ENCODE measurements at places on chromosomes 11 and 22. TPM values are rescaled to one million over a fixed set of nuclear protein-coding genes. Genes with fewer than 3 reads are reported as not detected.

Gene KRTAP5-10
- not detected for total RNA-seq

GRCh38 chr11:85941380-85941973 lies 86.3 kb downstream of the CCDC83 start:
- H3K27me3 ChIP-seq = no peaks in the 10 kb centered on the region
- no peak overlapping the region for H3K27ac ChIP-seq
- no peaks in the 10 kb centered on the region for H3K36me3 ChIP-seq
- H3K4me1 ChIP-seq = no peaks in the 10 kb centered on the region

GRCh38 chr22:37801946-37802309 lies 5.8 kb upstream of the GCAT start:
- H3K36me3 ChIP-seq = no peaks in the 10 kb centered on the region
- peaks cover 40% of the 10 kb centered on the region for H3K4me1 ChIP-seq
- no peaks in the 10 kb centered on the region for H3K27me3 ChIP-seq

DNA sequence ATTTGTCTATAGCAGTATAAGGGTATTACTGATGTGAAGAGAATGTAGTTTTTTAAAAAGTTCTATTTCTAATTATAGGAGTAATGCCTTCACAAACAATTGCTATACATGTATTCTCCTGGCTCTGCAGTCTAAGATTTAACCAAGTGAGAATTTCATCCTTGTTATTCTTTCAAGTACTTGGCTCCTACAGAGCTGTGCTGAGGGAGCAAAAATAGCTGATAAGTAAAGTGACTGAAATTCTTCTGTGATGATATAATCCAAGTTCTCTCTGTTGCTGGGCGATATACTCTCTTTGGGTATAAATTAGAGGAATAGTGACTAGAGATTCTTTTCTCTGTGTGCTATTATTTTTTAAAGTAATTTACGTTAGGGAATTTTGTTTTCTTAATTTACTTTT lies 68.0 kb downstream of the PGR start:
- DNase-seq = no peak
- H3K27me3 ChIP-seq = no peaks in the 10 kb centered on the region
- no peak overlapping the region for H3K4me3 ChIP-seq
- H3K36me3 ChIP-seq = no peaks in the 10 kb centered on the region

DNA sequence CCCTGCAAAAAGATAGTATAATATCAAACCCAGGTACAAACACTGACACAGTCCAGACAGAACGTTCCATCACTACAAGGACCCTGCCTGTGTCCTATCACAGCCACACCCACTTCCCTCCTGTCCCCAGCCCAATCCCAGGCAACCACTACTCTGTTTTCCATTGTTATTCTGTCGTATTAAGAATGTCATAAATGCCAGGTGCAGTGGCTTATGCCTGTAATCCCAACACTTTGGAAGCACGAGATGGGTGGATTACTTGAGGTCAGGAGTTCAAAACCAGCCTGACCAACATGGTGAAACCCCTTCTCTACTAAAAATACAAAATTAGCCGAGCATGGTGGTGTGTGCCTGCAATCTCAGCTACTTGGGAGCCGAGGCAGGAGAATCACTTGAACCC lies 89.0 kb downstream of the TRMU start:
- H3K36me3 ChIP-seq = no peaks in the 10 kb centered on the region
- H3K4me3 ChIP-seq = no peak overlapping the region
- no peak for DNase-seq
- no peak overlapping the region for H3K27ac ChIP-seq

- H3K27me3 ChIP-seq = no peaks in the 10 kb centered on the region
- H3K36me3 ChIP-seq = no peaks in the 10 kb centered on the region
- peak overlapping the region; percentile 2 for H3K4me3 ChIP-seq
- peak overlapping the region; percentile 92 for H3K27ac ChIP-seq
- peaks cover 19% of the 10 kb centered on the region for H3K4me1 ChIP-seq
Measured at GRCh38 chr11:16737818-16738192, 642 bp upstream of the C11orf58 start.

GRCh38 chr22:50529897-50530579 lies at the start of gene TYMP:
Gene TYMP, minus strand, starts transcription at chr22:50530012. Its CDS starts 303 bp downstream, at chr22:50529709.
- H3K27ac ChIP-seq = peak within 1 kb of the TSS; percentile 81
- no peaks in the 10 kb centered on the region for H3K27me3 ChIP-seq
- no peaks in the 10 kb centered on the region for H3K36me3 ChIP-seq
- DNase-seq = peak; percentile 78

Measured in thyroid gland (tissue), 4 donors.